Mesenchymal stem cell (in vitro differentiated cells and primary cell): ENCODE measurements at places on chromosomes 7 and 10.

DNA sequence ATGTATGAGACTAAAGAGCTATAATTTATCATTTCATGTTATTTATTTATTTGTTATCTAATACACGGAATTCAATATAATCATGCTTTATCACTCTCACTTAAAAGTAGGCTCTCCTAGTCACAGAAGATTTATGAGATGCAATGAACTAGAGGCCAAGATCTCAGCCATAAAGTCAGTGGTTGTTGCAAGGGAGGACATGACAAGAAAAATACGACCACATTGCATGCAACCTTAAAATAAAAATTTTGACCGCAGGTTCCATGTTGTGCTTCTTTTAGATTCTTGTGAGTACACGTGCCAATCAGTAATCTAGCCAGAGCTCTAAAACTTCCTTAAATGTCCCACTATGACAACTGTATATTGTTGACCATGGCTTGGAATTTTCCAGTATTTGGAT is 75.9 kb upstream of the SP8 start:
- H3K27ac ChIP-seq: no peak overlapping the region
- DNase-seq: peak; percentile 58
- H3K4me3 ChIP-seq: no peak overlapping the region
- H3K36me3 ChIP-seq: no peaks in the 10 kb centered on the region
- H3K27me3 ChIP-seq: no peaks in the 10 kb centered on the region

DNA sequence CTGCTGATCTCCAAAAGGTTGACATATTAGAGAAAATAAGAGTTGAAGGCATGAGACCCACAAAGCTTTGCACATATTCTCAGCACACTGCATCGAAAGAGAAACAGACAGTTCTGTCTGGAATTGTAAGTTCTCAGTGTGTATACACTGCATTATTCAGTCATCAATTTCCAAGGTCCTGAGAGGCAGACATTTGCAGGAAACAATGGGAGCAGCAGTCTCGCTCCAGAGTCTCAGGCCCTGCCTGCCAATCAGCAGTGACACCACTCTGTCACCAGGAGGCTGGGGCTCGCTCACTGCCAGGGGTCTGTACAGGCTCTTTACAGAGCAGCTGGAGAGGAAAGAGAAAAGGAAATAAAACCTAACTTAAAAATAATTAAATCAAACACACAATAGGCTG is 36.3 kb downstream of the JAZF1 start:
- no peaks in the 10 kb centered on the region for H3K27me3 ChIP-seq
- H3K4me3 ChIP-seq: no peak overlapping the region
- no peak for DNase-seq
- no peak overlapping the region for H3K27ac ChIP-seq
- no peaks in the 10 kb centered on the region for H3K36me3 ChIP-seq
- peaks cover 4% of the 10 kb centered on the region for H3K4me1 ChIP-seq

GRCh38 chr7:39749177-39749576 is 125.8 kb downstream of the RALA start:
- no peaks in the 10 kb centered on the region for H3K27me3 ChIP-seq
- H3K4me1 ChIP-seq: peaks cover 7% of the 10 kb centered on the region
- H3K36me3 ChIP-seq: no peaks in the 10 kb centered on the region
- H3K27ac ChIP-seq: no peak overlapping the region

- H3K4me1 ChIP-seq: no peaks in the 10 kb centered on the region
- H3K36me3 ChIP-seq: no peaks in the 10 kb centered on the region
- H3K27ac ChIP-seq: no peak overlapping the region
Observed at GRCh38 chr7:115682507-115682906, 348.1 kb downstream of the TFEC start.

DNA sequence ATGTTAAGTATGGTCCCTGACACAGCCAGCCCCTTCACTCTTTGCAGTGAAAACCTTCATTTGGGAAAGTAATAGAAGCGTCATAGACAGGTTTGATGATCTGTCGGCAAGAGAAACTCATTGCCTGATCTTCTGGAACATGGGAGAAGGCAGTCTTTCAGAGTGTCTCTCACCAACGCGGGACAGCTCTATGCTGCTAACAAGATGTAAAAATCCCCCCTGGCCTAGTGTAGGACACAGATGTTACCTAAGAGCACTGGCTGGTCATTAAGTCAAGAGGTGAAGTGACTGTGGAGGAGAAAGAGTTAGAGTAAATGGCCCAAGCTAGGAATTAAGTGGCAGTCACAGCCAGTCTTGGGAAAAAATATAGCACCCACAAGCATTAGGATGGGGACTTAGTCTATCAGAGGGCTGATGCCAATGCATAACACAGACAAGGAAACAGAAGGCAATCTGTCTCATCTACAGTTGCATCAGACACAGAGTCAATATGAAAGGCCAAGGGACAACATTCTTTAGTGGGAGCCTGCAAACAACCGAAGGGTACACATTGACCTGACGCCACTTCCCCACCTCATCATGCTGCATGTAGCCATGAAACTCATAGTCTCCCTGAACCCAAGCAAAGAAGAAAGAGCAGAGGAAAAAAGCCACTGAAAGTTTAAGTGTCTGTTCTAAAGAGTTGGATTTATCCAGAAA is 69.5 kb downstream of the SORCS1 start:
- no peak overlapping the region for H3K4me3 ChIP-seq
- no peak for DNase-seq
- H3K27me3 ChIP-seq: no peaks in the 10 kb centered on the region
- H3K27ac ChIP-seq: no peak overlapping the region
- H3K4me1 ChIP-seq: no peaks in the 10 kb centered on the region

DNA sequence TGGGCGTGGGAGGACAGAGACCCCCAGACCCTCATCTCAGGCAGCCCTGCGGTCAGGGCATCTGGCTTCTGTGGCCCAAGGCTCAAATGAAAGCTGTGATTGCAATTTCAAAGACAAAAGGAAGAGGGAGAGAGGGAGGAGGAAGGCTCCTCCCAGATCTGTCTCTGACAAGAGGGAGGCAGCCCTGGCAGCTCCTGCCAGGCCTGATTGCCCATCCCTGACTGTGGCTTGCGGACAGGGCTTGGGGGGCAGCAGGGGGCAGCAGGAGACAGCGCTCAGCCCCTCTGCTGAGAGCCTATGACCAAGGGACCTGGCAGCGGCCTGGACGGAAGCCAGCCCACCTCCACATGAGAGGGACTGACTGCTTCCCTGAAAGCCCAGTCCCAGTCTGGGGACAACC is 91.8 kb downstream of the PTPRN2 start:
- no peak overlapping the region for H3K4me3 ChIP-seq
- no peaks in the 10 kb centered on the region for H3K36me3 ChIP-seq
- no peak for DNase-seq
- H3K27ac ChIP-seq: no peak overlapping the region
- no peaks in the 10 kb centered on the region for H3K27me3 ChIP-seq
- no peaks in the 10 kb centered on the region for H3K4me1 ChIP-seq

GRCh38 chr10:75197906-75198305 is 12.7 kb upstream of the VDAC2 start:
- H3K4me3 ChIP-seq: no peak overlapping the region
- no peaks in the 10 kb centered on the region for H3K36me3 ChIP-seq
- no peak for DNase-seq
- H3K4me1 ChIP-seq: peaks cover 2% of the 10 kb centered on the region
- H3K27me3 ChIP-seq: no peaks in the 10 kb centered on the region

GRCh38 chr7:127780489-127780888 is 128.5 kb downstream of the SND1 start:
- no peak for DNase-seq
- H3K27me3 ChIP-seq: peaks cover 5% of the 10 kb centered on the region
- peaks cover 8% of the 10 kb centered on the region for H3K4me1 ChIP-seq
- no peak overlapping the region for H3K27ac ChIP-seq

- H3K4me1 ChIP-seq: no peaks in the 10 kb centered on the region
- no peak for DNase-seq
- peaks cover 6% of the 10 kb centered on the region for H3K36me3 ChIP-seq
- no peak overlapping the region for H3K4me3 ChIP-seq
- H3K27ac ChIP-seq: no peak overlapping the region
Observed at GRCh38 chr7:83156006-83156405, 6.7 kb downstream of the PCLO start.

DNA sequence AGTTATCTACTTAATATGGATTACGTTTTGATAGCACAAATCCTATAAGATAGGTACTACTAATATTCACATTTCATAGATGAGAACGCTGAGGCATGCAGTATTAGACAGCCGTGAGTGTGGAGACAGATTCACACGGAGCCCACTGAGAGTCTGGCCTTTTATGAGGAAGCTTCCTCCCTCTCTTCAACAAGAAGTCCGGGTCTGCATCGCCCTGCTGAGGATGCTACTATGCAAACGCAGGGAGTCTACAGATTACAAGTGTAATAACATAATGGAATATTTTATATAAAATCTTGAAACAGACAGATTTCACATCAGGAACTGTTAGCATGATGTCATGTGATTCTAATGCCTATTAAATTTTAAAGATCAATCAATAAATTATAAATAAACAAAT is 255.9 kb upstream of the GLI3 start:
- H3K4me1 ChIP-seq: peaks cover 9% of the 10 kb centered on the region
- no peak overlapping the region for H3K27ac ChIP-seq
- H3K36me3 ChIP-seq: no peaks in the 10 kb centered on the region
- H3K27me3 ChIP-seq: peaks cover 33% of the 10 kb centered on the region

DNA sequence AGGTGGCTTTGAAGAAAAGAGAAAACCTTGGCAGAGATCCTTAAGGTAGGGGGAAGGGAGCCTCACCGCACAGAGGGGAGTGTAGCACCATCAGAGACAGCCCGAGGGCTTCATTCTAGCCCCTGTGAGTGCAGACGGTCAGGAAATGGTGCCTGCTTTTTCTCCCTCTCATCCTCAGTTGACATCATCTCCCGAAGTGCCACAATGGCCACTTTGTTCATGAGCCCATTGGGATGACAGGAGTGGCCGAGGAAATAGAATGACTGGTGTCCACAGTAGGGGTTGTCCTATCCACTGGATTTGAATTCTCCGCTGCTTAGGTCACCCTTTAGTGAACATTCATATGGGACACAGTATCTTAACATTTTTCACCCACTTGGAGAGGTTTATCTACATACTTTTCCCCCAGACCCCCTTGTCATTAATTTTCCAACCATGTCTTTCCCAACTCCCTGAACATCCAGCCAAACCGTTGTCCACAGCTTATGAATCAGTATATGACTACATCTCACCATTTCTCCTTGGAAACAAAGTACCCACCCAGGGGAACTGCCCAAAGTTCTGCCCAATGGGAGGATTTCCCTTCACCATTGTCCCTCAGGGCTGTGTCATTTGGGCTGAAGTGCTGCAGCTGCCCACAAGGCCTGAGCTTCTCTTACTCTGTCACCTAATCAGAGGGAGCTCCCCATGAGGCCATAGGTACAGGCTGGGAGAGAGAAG is 108.8 kb downstream of the ADCY1 start:
- H3K27ac ChIP-seq: no peak overlapping the region
- DNase-seq: no peak
- H3K4me3 ChIP-seq: no peak overlapping the region

DNA sequence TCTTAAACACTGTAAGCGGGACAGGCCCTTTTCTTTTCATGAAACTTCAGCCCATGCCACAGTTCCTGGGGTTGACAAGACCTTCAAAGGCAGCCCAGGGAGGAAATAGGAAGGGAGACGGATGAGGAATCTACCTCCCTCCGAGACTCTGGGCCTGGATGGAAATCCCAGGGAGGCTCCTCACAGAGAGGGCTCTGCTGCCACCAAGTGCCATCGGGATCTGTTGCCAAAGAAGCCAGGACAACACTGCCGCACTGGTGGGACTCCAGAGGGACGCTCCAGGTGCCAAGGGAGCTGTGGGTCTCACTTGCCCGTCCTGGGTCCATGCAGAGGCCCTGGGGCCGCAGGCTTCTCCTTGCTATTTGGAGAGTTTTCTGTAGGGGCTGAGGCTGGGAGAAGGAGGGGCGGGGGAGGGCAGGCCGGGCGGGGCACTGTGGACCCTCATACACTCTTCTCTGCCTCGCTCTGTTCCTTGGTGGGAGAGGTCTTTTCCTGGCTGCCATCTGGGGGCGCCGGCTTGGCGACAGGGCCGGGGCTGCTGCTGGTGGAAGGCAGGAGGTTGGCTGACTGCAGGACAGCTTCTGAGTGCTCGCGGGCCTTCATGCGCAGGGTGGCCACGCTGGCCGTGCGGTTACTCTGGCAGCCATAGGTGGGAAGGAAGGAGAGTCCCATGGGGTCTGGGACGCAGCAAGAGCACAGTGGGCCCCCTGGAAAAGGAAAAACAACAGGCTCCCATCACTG is 30.0 kb downstream of the DRGX start:
- H3K36me3 ChIP-seq: no peaks in the 10 kb centered on the region
- no peak for DNase-seq
- H3K4me3 ChIP-seq: no peak overlapping the region
- peaks cover 6% of the 10 kb centered on the region for H3K4me1 ChIP-seq
- peaks cover 71% of the 10 kb centered on the region for H3K27me3 ChIP-seq

DNA sequence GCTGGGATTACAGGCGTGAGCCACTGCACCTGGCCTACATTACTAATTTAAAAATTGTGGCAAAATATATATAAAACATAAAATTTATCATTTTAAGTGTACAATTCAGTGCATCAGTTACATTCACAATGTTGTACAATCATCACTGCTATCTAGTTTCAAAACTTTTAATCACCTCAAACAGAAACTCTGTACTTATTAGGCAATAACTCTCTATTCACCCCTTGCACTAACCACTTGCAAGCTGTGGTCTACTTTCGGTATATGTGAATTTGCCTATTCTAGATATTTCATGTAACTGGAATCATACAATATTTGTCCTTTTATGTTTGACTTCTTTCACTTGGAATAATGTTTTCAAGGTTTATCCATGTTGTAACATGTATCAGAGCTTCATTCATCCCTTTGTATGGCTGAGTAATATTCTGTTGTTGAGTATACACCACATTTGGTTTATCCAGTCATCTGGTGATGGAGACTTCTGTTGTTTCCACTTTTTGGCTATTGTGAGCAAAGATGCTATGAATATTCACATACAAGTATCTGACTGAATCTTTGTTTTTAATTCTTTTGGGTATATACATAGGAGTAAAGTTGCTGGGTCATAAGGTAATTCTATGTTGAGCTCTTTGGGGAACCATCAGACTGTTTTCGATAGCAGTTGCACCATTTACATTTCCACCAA is 14.3 kb upstream of the ELOVL3 start:
- no peaks in the 10 kb centered on the region for H3K27me3 ChIP-seq
- H3K27ac ChIP-seq: no peak overlapping the region
- no peaks in the 10 kb centered on the region for H3K4me1 ChIP-seq
- H3K36me3 ChIP-seq: no peaks in the 10 kb centered on the region

- H3K4me1 ChIP-seq: no peaks in the 10 kb centered on the region
- H3K36me3 ChIP-seq: no peaks in the 10 kb centered on the region
- no peaks in the 10 kb centered on the region for H3K27me3 ChIP-seq
Observed at GRCh38 chr7:20532890-20533289, 82.6 kb upstream of the ABCB5 start.

DNA sequence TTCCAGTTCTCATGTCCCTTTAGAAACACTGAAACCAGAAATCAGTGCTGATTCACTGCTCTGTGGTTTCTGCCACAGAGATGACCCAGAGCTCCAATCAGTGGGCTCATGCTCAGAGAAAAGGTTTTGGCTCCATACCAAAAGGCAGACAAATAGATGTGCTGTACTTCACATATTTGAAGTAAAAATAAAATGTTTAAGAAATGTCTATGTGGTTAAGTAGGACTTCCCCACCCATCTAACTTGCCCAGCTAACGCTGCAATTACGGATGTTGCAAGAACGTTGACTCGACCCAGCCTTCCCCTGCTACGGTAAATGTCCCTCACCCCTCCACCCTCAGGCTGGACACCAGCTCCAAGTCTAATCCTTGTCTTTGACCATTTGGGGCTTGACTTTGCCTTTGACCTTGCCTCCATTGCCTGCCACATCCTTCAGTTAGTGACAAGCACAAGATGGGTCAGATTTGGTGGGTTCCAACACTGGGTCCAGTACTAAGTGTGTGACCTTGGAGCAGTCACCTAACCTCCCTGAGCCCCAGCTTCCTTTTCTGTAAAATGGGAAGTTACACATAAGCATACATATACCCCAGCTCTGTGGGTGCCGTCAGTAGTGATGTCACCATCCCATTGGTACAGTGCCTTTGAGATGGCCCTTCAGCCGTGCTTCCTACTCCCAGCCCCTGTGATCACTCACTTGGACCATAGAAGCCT is 95.8 kb downstream of the CHST15 start:
- H3K27me3 ChIP-seq: peaks cover 9% of the 10 kb centered on the region
- H3K4me3 ChIP-seq: peak overlapping the region; percentile 1
- DNase-seq: peak; percentile 95
